Cortex of kidney (tissue), 1 donor: ENCODE measurements at places on chromosomes 5 and 9.

DNA sequence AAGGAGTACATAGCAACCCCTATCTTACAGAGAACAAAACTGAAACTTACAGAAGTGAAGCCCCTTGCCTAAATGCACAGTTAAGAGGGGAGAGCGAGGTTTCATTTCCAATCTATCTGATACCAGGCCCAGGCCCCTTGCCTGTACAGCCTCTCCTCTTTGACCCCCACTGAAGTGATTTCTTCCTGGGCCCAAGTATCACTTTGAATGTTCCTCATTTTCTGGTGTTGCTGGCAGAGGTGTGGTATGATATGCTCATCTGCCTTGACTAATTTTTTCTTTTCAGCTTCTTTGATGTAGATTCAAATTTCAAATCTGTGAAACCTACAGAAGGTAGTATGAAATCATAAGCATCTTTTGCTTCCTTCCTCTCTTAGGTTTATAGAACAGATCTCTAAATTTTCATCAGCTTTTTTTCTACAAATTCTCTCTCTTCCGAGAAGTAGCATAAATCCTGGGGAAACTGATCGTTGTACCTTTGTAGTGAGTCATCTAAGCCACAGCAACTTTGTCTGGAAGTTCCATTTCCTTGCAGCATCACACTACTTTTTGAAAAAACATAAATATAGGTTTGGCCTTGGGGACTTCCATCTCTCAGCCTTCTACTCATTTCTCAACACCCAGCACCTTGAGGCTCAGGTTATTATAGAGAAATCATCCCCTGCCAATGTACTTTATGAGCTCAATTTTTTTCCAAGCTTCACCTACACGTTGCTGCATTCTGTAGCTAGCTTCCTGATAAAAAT lies 402.4 kb upstream of the PTGER4 start:
- no peak for DNase-seq

GRCh38 chr5:72456391-72457074 lies 50.7 kb downstream of the ZNF366 start:
- DNase-seq: no peak

DNA sequence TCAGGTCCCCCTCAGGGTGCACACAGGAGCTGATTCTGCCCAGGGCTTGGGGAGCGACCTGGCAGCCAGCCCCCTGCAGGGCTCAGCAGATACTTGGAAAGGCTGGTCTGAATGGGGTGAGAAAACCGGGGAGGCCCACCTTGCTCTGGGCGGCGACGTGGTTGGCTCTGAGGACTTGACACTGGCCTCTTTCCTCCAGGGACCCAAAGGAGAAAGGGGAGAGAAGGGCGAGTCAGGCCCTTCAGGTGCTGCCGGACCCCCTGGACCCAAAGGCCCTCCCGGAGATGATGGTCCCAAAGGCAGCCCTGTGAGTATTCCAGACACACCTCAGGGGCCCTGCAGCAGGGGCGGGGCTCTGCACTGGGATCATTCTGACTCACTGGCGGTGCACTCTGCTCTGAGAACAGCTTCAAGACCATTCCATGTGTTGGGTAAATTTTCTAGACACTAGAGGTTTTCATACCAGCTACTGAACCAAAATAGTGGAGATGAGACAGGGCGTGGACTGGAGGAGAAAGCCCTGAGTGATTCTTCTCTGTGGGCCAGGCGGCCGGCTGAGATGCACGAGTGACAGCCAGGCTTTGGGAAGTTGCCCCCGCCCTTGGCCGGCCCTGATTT lies 65.9 kb upstream of the FCN2 start:
- DNase-seq: no peak

GRCh38 chr9:69076550-69076949 lies 41.0 kb downstream of the FXN start:
- no peak for DNase-seq

- DNase-seq: no peak
Observed at GRCh38 chr9:36855448-36856315, 178.4 kb downstream of the PAX5 start.

GRCh38 chr5:15320871-15321270 lies 179.1 kb upstream of the FBXL7 start:
- DNase-seq: no peak

- DNase-seq: no peak
Observed at GRCh38 chr5:51047369-51047768, 335.9 kb upstream of the ISL1 start.

DNA sequence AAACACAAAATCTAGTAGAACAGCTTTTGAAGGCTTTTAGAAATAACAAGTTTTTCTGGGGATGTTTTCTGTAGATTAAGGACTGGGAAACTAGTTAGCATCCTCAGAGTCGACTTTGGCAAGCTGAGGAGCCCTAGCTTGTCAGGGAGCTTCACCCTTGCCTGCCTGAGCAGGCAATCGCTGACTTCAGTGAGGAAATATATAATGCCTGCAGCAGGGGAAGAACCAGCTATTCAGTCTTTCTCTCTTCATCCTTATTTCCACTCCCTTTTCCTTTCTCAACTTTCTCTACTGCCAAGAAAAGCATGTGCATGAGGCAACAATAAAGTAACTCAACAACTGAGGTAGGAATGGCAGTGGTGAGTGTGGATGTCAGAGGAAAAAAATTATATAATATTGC lies 54.7 kb downstream of the PLK2 start:
- DNase-seq: no peak

- DNase-seq: no peak
Observed at GRCh38 chr5:161094411-161094810, 242.4 kb upstream of the ATP10B start.

DNA sequence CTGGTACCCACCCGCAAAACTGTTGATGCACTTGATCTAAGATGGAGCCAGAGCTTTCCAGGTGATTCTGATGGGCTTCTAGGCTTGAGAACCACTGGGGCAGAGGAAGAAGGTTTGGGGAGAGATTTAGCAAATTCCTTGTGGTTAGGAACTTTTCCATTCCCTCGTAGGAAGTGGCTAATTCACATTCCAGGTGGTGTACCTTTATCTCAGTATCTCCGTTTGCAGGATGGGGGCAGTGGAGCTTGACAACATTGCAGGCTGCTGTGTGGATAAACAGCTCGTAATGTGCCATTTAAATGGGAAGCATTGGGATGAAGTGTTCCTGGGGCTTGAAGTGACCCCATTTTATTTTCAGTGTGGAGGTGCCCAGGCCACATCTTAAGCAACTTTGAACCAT lies 172.9 kb upstream of the IL12B start:
- DNase-seq: no peak

DNA sequence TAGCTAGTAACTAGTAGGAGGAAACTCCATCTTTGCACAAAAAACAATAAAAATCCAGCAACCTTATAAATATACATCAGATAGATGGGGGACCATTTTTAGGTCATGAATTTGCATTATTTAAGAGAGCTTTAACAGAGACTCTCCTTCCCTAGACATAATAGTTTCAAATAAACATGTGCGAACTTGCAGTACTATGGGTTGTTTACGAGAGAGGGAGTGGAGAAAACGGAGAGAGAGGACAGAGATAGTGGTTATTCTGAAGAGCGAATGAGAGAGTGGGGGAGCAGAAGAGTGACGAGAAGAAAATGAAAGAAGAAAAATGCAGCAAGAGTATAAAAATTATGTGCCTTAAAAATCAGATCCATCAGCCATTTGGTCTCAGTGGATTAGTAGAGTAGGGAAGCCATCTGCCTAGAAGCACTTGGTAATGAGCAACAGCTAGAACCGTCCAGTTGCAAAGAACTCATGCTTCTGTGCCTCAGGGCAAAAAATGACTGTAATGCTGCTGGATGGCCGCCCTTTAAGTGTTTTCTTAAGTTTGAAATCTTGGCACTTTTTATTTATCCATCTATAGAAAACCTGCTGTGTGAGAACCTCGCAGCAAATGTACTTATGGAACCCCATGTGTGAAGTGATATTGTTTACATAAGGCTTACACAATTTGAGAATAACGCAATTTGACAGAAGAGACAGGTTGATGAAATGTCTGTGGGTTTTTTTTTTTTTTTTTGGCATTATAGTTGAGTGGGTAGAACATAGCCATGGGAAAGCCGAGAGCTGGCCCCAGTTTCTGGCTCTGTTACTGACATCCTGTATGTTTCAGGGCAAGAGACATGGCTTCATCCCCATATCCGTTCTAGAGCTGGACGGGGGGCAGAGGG lies 95.6 kb upstream of the ZNF608 start:
- DNase-seq: no peak

- no peak for DNase-seq
Observed at GRCh38 chr9:121581786-121582600, 69.4 kb upstream of the DAB2IP start.

DNA sequence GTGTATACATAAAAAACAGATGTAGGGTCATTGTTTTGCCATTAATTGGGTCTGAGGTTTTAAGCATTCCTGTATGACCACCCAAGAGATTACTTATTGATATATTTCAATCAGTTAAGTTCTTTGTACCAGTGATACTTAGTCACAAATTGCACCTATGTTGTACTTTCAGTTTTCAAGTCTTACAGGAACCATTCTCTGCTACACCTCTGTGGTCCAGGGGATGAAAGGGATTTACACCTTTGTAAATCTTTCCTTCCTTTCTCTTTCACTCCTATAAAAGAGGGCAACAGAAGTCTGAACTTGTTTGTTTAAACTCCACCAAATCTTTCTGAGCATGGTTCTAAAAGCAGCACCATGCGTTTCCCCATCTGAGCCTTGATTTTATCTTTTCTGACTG lies 86.1 kb downstream of the DEPDC1B start:
- no peak for DNase-seq

DNA sequence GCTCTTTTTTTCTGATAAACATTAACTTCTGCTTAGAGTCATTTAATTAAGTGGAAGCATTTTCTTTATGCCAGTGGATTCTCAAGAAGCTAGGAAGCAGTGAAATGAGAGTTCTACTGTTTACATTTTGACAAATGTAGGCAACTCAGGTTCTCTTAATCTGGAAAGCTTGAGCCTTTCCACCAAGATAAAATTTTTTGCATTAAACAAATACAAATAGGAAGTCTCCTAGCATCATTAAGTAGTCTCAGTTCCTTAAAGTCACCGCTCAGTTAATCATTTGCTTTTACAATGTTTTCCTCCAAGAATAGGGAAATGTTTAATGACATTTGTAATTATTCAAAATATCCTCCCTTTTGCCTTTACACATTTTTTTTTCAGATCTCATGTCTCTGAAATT lies 290.4 kb upstream of the PDE4D start:
- DNase-seq: no peak

GRCh38 chr5:161064781-161065180 lies 212.8 kb upstream of the ATP10B start:
- no peak for DNase-seq

DNA sequence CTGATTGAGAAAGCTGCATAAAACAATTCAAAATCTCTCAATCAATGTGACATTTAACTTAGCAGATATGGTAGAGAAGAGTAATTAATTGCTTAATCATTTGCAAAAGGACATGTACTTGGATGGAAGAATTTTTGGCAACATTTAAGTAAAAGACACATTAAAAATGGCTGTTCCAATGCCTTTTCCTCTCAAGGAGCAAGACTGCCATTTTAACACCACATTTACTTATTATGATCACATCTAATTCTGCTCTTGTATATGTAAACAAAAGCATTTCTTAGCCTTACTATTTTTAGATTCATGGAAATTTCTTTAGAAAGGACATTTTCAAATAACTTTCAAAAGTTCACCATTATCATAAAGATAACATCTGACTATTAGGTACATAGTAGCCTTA lies 360.0 kb downstream of the HINT1 start:
- DNase-seq: no peak

- DNase-seq: no peak
Observed at GRCh38 chr5:149471406-149472183, 79.6 kb downstream of the CSNK1A1 start.

DNA sequence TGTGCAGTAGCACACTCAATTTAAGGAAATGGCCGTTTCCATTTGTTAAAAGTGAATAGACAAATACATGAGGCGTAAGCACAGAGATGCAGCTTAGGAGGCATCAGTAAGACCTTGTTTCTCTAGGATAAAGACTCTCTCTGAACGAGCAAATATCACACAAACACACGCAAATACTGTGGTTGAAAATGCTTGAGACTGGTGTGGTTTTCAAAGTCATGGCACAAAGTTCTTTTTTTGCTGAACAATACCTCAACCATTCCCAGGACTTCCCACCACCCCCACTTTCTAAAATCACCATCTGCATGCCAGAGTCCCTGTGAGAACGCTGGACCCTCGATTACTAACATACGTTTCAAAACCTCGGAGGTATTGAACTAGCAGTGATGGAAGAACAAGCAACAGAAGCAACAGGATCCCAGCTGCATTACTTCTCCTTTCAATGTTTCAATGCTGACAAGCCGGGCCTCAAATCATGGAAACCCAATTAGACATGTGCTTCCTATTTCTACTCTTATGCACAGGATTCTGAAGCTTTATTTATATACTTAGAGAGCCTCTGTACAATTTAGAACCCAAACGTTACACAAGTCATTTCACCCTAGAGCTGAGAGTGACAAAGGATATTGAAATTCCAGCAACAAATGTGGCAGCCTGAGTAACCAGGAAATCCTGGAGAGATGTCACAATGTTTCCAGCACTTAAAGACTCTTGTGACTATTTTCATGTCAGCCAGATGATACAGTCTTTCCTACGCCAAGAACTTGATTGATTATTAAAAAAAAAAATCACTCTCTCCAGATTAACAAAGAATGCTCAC lies 63.9 kb downstream of the CDC14B start:
- DNase-seq: no peak

DNA sequence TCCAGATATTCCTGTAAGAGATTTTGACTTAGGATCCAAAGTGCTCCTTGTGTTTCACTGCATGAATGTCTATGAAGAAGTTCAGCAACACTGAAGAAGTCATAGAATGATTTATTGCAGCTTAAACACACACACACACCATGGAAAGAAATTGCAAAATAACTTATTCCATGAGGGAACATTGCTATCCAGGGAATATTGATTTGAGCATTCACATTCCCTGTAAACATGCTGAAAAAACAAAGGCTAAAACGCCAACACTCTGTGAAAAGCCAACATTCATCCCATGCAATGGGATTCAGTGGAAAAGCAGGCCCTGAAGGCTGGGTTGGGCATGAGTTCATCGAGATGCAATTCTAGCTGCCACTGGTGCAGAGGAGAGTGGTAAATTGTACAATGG lies 109.6 kb upstream of the CXCL14 start:
- no peak for DNase-seq

DNA sequence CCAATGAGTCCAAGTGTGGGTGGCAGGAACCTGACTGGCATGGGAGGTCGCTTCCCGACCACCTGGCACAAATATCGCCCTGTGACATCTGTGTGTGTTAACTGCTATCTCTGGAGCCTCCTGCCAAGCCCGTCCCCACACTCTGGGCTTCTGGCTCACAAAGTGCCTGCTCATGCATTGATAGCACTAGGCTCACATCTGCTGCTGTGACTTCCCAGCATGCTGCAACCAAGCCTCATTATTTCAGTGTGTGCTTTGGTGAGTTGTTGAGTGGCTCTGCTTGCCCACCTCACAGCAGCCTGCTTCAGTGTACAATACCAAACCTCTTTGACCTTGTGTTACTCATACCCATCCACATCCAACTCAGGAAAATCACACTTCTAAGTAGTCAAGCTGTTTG lies 139.8 kb downstream of the APBA1 start:
- DNase-seq: no peak

GRCh38 chr5:159953609-159954008 lies 37.3 kb downstream of the ADRA1B start:
- no peak for DNase-seq
